BJ (cell line): ENCODE measurements at places on chromosomes 11 and 22. TPM values are rescaled to one million over a fixed set of nuclear protein-coding genes. Genes with fewer than 3 reads are reported as not detected.

The GAL gene
- 2.8 and 3.0 TPM in 2 replicates for polyA plus RNA-seq

The TCN1 gene
- not detected in 2 replicates for polyA plus RNA-seq

The NCAM1 gene
- 0.27 and 0.29 TPM in 2 replicates for polyA plus RNA-seq

The TP53I11 gene
- 22.2 and 29.6 TPM in 2 replicates for polyA plus RNA-seq

The SMARCB1 gene
- polyA plus RNA-seq = 136 and 174 TPM in 2 replicates

DNA sequence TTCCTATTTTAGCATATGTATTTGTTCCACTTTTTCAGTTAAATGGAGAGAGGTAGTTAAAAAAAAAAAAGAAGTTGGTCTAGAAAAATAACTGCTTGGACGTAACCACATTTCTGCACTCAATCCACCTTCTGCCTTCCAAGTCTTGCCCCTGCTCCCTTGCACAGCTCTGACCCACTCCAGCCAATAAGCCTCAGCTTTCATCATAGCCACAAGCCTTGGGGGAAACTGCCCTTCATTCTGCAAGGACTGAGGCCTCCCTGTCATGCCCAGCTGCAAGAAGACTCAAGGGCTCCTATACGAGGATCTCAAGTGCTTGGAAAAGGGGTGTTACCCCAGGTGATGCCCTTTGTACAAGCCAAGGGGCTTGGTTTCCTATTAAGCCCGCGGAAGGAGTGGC is 36.0 kb upstream of the OAF start:
- DNase-seq = no peak

GRCh38 chr22:43774318-43774915 is 37.7 kb downstream of the EFCAB6 start:
- no peak for DNase-seq

DNA sequence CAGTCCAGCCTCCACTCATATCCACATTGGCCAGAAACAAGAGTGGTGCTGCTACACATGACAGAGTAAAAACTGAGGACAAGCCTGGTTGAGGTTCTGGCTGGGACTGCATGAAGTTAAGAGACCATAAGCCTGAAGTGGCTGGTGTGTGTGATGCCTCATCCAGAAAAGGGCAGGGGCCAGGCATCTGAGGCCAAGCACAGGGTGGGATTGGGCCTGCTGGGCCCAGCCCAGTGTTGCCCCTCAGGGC is 25.3 kb downstream of the ARVCF start:
- no peak for DNase-seq

GRCh38 chr11:117835576-117835975 is 11.0 kb upstream of the FXYD2 start:
- no peak for DNase-seq

DNA sequence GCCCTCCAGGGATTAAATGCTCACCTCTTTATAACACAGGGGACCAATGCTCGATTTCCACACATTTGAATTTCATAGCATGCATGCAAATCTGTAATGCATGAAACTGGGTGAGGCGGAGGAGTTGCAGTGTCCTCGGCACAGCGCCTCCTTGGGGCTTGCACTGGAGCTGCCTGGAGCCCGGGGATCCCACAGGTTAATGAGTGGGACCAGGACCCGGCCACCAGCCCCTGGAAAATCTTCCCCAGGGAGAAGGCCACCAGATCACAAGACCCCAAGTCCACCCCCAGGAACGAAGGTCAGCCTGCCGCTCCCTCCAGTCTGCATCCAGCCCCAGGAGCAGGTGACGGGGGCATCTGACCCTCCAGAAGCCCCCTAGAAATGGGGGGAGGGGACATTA is 119.1 kb downstream of the MN1 start:
- DNase-seq = no peak

DNA sequence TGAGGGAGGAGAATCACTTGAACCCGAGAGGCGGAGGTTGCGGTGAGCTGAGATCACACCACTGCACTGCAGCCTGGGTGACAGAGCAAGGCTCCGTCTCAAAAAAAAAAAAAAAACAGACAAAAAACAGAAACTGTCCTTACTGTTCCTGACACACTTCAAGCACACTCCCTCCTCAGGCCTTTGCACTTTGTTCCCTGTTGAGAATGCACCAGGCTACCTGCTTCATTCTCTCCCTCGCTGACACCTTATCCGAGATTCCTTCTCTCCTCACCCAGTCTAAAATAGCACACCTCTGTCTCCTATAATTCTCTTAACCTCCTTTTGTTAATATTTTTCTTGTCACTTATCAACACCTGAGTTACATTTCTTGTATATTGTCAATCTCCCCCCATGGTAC is 32.3 kb upstream of the TECTA start:
- no peak for DNase-seq

- no peak for DNase-seq
Measured at GRCh38 chr11:68661014-68661413, 23.3 kb upstream of the GAL start.

DNA sequence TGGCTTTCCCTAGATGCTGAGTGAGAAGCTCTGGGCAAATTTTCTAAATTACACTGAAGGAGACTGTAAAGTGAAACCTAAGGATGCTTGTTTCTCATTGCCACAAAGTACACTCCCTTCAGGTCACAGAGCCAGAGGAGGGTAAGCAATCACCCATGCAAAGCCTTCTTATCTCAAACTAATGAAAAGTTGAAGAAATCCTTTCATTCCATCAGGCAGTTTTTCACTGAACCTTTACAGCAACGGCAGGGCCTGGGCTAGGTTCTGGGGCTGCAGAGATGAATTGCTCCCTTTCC is 106.2 kb downstream of the RASSF10 start:
- DNase-seq = no peak
